ENCODE measurements at places on chromosomes 5 and 9. TPM values are rescaled to one million over a fixed set of nuclear protein-coding genes. Genes with fewer than 3 reads are reported as not detected.

- peaks cover 17% of the 10 kb centered on the region for H3K4me1 ChIP-seq
- H3K4me3 ChIP-seq = no peak overlapping the region
- no peak for DNase-seq
- H3K27ac ChIP-seq = peak overlapping the region; percentile 74
- H3K36me3 ChIP-seq = no peaks in the 10 kb centered on the region
- H3K27me3 ChIP-seq = no peaks in the 10 kb centered on the region
These were observed 14.6 kb downstream of the ADAMTS16 start for GRCh38 chr5:5154733-5155132.

- peaks cover 30% of the 10 kb centered on the region for H3K4me1 ChIP-seq
- peak; percentile 87 for DNase-seq
- H3K27ac ChIP-seq = no peak overlapping the region
- no peak overlapping the region for H3K4me3 ChIP-seq
- H3K27me3 ChIP-seq = no peaks in the 10 kb centered on the region
These were observed 33.2 kb downstream of the MYO10 start for GRCh38 chr5:16902846-16903245.

- H3K4me1 ChIP-seq = no peaks in the 10 kb centered on the region
- no peaks in the 10 kb centered on the region for H3K27me3 ChIP-seq
- DNase-seq = no peak
- H3K36me3 ChIP-seq = no peaks in the 10 kb centered on the region
- no peak overlapping the region for H3K27ac ChIP-seq
- H3K4me3 ChIP-seq = no peak overlapping the region
These were observed 513.7 kb upstream of the WWC1 start for GRCh38 chr5:167777746-167778145.

- H3K4me3 ChIP-seq = no peak overlapping the region
- H3K27me3 ChIP-seq = no peaks in the 10 kb centered on the region
- no peaks in the 10 kb centered on the region for H3K36me3 ChIP-seq
- no peak overlapping the region for H3K27ac ChIP-seq
- no peak for DNase-seq
- peaks cover 2% of the 10 kb centered on the region for H3K4me1 ChIP-seq
These were observed 143.0 kb upstream of the EGFLAM start for GRCh38 chr5:38115318-38115827.

GRCh38 chr5:15946026-15946425 lies 233.6 kb downstream of the MARCHF11 start:
- H3K36me3 ChIP-seq = peaks cover 14% of the 10 kb centered on the region
- H3K27me3 ChIP-seq = no peaks in the 10 kb centered on the region
- no peak overlapping the region for H3K27ac ChIP-seq
- DNase-seq = no peak

DNA sequence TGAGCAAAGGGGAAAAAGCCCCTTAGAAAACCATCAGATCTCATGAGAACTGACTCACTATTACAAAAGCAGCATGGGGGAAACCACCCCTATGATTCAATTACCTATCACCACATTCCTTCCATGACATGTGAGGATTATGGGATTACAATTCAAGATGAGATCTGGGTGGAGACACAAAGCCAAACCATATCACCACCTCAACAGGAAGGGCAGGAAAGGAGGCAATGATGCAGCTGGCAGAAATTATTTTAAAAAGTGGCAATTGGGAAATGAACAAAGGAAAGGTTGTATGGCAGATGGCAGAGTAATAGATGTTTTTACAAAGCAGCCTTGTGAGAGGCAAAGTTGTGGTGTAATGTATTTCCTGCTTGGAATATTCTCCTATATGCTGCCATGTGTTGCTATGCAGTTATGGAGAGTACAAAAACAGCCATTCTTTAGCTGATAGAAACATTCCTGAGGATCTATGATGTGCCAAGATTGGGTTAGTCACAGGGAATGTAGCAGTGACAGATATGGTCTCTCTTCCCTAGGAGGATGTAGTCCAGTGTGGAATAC lies 138.8 kb downstream of the SMC2 start:
- no peak overlapping the region for H3K27ac ChIP-seq
- no peak overlapping the region for H3K4me3 ChIP-seq
- no peaks in the 10 kb centered on the region for H3K27me3 ChIP-seq
- H3K4me1 ChIP-seq = no peaks in the 10 kb centered on the region
- no peaks in the 10 kb centered on the region for H3K36me3 ChIP-seq

DNA sequence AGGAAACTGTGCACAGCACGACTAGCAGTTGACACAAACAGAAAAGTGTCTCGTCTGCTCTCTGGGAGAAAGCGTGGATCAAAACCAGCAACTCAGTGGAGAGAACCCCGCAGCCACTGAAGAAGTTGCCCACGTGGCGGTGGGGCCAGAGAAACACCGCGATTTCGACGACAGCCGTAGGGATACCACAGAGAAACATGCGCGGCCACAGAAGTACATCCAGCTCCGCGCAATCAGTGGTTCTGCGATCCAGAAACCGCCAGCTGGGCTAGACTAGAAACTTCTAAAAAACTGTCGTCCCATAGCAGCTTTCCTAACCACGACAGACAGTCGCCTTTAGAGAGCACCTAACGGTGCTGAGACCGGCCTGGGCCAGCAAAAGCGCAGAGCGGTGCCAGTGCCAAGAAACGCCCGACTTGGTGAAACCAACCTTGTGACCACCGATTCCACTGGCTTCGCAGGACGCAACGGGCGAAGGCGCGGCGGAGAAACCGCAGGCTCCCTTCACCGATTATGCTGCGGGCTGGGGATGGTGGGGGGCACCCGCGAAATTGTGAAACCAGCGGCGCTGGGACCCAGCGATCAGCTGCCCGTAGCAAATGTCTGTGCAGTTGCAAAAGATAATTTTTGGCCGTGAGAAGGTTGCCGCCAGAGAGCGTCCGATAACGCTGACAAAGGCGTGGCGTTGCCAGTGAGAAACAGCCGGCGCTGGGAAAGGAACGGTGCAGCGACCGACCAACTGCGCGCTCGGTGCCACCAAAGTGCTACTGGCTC lies 2.7 kb upstream of the ANXA2R start:
- peaks cover 50% of the 10 kb centered on the region for H3K4me1 ChIP-seq
- peak overlapping the region; percentile 92 for H3K27ac ChIP-seq
- DNase-seq = peak; percentile 82

The PRRX2 gene
- 8.9 TPM for total RNA-seq

The SMAD5 gene
- total RNA-seq = 61.8 TPM

The DBH gene
- total RNA-seq = not detected

The DENND1A gene
- 9.3 TPM for total RNA-seq

All from muscle of leg (tissue), 16 donors.